Right renal pelvis (tissue), 4 donors: ENCODE measurements at places on chromosomes 7 and 10.

DNA sequence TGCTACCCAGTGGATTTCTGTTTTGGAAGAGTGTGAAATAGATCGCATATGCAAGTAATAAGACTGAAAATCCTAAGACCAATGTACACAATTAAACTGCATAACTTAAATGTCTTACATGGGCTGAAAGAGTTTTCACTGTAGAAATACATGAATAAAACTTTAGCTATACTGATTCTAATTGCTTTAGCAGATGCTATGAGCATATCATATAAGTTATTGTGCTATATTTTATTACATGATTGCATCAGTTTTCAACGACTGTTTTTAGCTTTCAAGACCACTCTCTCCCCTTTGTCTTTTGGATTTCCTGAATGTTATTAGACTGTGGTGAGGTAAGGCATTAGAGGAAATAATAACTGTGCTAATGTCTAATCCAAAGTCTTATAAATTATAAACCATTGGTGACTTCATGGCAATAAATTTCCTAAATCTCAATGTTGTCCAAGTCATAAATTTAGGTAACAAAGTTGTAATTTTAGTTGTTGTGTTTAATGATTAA lies 124.5 kb downstream of the SEMA3A start:
- no peak for DNase-seq

DNA sequence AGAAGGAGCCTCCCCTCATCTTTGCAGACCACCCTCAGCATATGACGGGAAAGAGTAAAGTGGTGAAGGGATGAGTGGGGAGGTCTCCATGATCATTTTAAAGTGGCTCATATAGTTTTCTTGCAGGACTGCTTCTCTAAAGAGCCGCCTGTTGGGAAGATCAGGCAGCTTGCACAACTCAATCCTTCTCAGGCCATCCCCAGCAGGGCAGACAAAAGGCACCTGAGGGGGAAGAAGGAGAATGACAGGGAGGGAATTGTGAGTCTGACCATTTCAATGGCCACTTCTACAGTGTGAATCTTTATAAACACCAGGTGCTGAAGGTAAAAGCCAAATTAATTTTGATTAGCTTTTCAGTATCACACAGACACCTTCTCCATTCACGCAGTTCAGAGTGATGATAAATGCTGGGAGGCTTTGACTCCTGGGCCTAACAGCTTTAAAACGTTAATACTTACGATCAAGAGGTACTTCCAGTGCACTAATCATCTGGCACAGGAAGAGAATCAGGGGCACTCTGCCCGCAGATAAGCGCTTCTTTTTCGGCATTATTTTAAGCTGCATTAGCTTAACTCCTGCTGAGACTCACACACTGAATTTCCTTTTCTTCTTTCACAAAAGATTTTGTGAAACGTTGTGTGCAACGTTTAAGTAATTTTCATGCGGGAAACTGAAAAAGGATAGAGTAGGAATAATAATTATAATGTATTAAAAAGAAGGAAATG lies 109.5 kb upstream of the LAMB4 start:
- no peak for DNase-seq

- DNase-seq, result no peak
These were observed 11.7 kb downstream of the MAT1A start for GRCh38 chr10:80277567-80278250.

DNA sequence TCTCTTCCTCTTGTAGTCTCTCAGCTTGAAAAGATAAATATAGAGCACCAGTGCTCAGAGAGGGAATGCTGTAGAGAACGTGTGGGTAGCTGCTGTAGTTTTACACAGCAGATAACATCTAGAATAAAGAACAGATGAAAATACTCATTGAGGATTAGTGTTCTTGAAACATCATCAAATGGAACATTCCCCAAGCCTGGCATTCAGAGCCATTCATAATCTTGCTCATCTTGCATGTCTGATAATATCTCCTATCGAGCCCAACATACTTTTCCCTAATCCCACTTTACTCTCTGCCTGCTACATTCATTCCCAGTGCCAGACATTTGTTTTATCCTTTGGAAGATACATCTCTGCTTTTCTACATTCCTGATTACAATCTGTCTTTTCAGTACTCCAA lies 35.2 kb downstream of the MCU start:
- no peak for DNase-seq

GRCh38 chr10:65501259-65501658 lies 1424.6 kb upstream of the LRRTM3 start:
- no peak for DNase-seq

DNA sequence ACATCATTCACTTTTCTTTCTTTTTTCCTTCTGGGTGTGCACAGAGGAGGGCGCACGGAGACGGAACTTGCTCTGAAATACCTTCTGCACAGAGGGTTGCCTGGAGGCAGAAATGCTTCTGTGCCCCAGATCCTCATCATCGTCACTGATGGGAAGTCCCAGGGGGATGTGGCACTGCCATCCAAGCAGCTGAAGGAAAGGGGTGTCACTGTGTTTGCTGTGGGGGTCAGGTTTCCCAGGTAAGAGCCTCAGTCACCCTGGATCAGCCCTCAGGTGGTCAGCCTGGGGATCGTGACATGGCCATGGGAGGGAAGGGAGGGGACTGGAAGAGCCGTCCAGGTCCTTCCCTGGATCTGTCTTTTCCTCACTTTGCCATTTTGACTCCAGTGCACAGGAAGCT lies 33.6 kb downstream of the VWA2 start:
- DNase-seq, result no peak
